Urothelium cell line (cell line): ENCODE measurements at places on chromosomes 4 and X.

DNA sequence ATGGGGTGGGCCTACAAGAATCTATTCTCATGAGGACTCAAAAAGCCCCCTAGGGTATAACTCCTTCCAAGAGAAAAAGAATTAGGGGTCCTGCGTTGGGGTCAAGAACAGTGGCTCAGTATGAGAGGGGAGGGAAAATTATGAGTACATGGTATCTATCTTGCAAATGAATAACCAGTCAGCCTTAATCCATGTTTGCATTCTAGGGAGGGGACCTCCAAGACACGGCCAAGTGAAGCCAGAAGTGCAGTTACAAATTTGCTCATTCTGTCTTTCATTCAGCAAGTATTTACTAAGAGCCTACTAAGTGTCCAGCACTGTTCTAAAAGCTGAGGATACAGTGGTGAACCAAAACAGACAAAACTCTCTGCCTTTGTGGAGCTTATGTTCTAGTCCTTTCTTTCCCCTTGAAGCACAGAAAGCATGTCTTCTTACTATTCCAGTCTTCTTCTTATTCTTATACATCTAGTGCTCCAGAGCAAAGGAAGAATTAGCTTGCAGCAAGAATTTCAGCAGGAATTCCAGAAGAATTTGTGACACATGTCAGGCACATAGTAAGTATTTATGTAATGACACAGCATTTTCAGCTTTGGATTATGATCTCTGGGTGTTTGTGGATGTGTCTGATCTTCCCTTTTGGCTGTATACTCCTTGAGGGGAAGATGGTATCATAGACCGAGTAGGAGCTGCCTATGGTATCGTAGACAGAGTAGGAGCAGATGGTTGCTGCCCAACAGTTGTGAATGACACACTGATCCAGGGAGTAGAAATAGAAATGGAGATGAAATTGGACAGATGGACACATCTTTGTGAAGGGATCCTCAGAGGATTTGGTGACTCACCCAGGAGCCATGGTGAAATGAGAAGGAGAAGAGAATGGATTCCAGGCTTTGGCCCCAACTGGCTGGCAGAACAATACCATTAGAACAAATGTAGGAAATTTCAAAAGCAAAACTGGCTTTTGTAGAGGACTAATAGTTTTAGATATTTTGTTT lies 75.9 kb downstream of the COQ2 start:
- DNase-seq, result no peak

DNA sequence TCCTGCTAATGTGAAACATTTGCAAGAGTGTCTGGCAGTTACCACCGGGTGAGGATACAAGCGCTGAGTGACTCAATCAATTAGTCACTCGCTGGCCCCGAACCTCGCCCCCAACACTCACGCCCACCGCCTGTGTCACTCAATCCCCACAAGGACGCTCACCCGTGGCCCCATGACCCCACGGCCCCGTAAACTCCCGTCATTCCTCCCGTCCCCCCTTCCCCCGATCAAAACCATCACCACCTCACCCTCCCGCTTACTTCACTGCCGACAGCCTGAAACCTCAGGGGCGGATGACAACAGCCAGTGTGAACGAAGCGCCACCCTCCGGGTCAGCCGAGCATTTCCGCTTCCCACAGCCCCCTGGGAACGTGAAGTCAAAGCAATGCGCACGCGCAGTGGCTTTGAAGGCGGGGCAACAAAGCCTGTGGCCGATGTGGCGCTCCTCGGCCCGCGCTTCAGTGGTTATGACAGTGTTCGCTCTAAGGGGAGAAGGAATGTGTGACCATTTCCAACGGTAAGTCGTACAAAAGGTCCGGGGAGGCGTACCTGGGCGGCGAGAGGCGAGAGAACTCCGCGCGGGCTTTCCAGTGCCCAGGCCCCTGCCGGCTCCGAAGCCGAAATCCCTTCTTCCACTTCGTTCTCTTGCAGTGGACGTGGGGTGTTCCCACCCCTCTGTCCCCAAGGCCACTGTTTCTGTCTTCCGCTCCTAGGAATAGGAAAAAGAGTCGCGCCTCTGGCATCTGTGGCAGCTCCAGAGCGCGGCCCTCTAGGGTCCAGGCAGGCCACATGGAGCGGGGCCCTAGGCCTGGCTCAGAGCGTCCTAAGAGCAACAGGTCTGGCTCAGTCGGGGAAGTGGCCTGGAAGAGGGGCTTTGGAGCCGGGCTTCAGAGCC lies at the start of gene ZNF674:
ZNF674 (minus strand) TSS at position 311 of the 895 bp plus-strand sequence. CDS start 3,334 bp downstream, outside the sequence.
- peak; percentile 91 for DNase-seq

GRCh38 chr4:76585897-76586360 lies 150.9 kb downstream of the SHROOM3 start:
- no peak for DNase-seq

GRCh38 chrX:6184900-6185515 lies 43.7 kb downstream of the NLGN4X start:
- no peak for DNase-seq

DNA sequence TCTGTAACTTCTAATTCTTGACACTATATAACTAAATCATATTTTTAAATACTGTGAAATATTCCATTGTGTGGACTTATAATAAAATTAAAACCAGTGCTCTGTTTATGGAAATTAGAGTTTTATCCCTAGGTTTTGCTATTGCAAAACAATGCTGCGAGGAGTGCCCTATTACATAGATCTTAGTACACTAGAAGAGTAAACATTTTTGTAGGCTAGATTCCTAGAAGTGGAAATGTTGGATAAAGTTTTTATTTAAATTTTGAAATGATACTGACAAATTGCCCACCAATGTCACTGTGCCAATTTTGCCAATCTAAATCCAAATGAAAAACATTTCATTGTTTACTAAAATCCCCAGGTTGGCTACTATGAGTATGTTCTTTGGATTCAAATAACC lies 99.7 kb downstream of the IL1RAPL2 start:
- DNase-seq, result no peak

GRCh38 chrX:133346026-133346425 lies 69.3 kb downstream of the GPC4 start:
- DNase-seq, result no peak

GRCh38 chr4:113678641-113679040 lies 82.9 kb downstream of the CAMK2D start:
- DNase-seq, result no peak

- DNase-seq, result no peak
Observed at GRCh38 chr4:116599859-116600258, 485.5 kb downstream of the TRAM1L1 start.

- DNase-seq, result no peak
Observed at GRCh38 chrX:119759248-119759766, 919 bp downstream of the SOWAHD start.

DNA sequence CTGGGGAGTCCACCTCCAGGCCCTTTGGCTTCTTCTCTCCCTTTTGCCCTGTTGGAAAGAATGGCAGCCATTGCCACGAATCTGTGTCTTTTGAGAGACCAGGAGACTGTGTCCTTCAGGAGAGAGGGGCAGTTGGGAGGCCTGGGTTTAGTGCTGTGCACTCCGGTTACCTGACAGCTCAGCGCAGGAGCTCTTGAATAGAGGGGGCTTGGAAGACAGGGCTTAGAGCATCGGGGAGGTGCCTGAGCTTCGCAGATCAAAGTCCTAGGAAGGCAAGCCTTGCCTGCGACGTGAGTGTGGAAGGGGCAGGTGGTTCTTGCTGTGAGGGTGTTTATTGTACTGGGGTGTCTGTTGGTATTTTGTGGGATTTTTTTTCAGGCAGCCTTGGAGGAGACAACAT lies 41.9 kb upstream of the TADA2B start:
- no peak for DNase-seq

- DNase-seq, result no peak
Observed at GRCh38 chr4:114866901-114867670, 246.3 kb downstream of the NDST4 start.

DNA sequence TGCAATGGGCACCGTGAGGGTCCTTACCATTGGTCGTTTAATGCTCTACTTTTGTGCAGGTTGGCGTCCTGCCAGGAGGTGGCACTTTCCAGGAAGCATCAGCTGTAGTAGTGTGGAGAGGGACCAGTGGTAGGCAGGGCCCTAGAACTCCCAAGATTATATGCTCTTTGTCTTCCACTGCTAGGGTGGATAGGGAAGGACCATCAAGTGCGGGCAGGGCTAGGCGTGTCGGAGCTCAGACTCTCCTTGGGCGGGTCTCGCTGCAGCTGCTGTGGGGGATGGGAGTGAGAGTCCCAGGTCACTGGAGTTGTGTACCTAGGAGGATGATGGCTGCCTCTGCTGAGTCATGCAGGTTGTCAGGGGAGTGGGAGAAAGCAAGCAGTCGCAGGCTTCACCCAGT lies 134.7 kb downstream of the KLF8 start:
- no peak for DNase-seq

DNA sequence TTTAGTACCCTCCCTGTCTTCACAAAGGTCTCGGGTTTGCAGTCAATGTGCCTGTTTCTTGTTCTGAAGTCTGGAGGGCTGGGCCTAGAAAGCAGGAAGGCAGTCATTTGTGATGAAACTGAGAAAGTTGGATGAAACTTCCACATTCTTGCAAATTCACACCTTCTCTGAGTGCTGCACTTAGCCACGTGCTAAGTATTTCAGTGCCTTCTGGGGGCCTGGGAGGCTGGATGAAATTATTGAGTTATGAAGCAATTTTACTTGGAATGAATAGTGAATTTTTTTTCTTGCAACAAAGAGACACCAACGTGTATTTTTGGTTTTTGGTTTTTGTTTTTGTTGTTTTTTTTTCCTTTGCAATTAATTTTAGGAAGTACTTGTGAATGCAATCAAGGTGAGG lies 71.2 kb downstream of the MSX1 start:
- DNase-seq, result no peak

DNA sequence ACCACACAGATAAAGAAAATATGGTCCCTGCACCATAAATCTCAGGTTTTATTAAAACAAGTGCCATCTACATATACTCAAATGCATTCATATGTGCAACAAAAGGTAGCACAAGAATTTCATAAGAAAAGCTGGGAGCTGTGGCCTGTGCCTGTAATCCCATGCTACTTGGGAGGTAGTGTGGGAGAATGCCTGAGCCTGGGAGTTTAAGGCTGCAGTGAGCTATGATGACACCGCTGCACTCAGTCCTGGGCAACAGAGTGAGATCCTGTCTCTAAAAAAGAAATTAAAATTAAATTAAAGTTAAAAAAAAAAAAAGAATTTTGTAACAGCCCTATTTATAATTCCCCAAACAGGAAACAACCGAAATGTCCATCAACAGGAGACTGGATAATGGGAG lies 81.3 kb upstream of the JADE1 start:
- DNase-seq, result no peak

- DNase-seq, result no peak
Observed at GRCh38 chrX:30880058-30880457, 9.0 kb downstream of the TAB3 start.

- peak; percentile 12 for DNase-seq
Observed at GRCh38 chr4:1246901-1247863, 1.7 kb downstream of the CTBP1 start.

DNA sequence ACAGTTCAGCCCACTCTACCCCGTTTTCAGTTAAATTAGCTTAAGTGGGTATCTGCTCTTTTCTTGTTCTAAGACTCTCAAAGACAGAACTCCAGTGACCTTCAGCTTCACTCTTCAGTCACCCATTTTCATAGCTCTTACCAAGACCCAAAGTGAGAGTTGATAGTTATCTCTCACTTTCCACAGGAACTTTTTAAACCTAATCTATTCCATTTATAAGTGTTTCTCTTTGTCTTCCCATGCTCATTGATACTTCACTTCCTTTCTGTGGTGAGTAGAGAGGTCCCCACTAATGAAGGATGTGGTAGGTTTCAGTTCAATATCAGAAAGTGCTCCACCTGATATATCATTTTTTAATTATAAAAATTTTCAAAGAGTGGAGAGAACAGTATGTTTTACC lies 33.4 kb downstream of the COX18 start:
- DNase-seq, result no peak

GRCh38 chr4:153418558-153418957 lies 47.6 kb upstream of the TMEM131L start:
- no peak for DNase-seq

DNA sequence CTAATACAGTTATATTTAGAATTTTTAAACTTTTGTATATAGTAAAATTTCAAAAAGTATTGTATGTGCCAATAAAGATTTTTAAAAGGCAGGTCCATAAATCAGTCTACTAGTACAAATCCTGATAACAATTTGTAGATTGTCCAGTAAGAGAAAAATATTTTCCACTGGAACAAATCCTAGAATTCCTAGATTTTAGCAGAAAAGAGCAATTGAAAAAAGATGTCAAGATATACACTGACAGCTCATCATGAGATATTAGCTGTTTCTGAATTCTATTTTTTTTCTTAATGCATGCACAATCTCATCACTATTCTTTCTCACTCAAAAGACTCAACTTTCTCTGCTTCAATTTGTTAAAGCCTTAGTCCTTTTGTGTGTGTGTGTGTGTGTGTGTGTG lies 289.2 kb upstream of the MAD2L1 start:
- no peak for DNase-seq

GRCh38 chr4:67861513-67861912 lies 22.3 kb downstream of the TMPRSS11D start:
- DNase-seq, result no peak

DNA sequence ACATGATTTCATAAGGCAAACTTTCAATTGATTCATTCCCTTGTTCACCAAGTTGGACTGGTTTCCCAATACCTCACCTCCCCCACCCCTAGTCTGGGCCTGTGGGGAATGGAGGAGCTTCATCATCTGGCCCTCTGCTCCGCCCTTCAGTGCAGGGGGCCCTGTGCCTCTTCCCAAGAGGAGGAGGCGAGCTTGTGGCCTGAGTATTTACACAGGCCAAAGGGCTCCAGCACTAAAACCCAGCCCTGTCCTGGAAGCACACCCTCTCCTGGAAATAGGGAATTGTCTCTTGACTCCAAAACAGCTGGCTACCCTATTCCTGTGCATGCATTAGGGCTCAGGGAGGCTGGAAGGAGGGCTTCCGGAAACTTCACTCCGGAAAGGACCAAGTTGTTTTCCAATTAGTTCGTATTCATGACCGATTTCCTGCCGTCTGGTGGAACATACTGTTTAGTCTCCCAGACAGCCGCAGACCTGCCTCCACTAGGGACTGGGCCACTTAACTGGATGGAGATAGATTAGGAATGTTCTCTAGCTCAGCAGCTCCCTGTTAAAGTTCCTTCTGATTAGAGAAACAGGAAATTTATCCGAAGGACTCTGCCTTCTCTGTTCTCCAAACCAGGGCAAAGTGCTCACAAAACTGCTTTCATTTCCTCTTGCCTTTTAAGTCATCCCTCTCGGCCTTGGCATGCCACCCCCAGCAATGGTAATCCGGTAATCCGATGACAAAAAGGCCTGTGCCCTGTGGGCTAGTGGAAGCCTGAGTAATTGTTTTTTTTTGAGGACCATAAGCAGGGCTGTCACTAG lies 5.8 kb downstream of the SRPX2 start:
- DNase-seq, result no peak

DNA sequence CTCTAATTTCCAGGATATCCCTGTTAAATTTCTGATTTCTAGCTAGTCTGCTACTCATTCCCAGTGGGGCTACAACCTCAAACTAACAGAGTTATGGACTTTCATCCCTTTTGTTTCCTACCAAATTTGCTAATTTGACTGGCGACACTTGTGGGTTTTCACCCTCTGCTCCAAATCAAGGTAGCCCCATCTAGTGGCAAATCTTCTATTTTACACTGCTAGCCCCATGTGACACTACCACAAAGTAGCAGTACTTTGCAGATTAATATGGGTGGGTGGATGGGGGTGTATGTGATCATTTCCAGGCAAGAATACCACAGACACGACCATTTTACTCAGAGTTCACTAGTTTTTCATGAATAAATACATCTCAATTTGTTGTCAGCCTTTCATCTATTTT lies 150.3 kb downstream of the MSL3 start:
- no peak for DNase-seq

GRCh38 chr4:152731997-152732396 lies 47.5 kb downstream of the TIGD4 start:
- no peak for DNase-seq

- no peak for DNase-seq
Observed at GRCh38 chrX:56572975-56573374, 9.5 kb downstream of the UBQLN2 start.

- DNase-seq, result no peak
Observed at GRCh38 chr4:155602351-155603140, 64.1 kb upstream of the GUCY1A1 start.
